ENCODE measurements at places on chromosomes 5 and 9.

- no peak for DNase-seq
These were observed 26.5 kb upstream of the CLPTM1L start for GRCh38 chr5:1371218-1371971.

GRCh38 chr9:113957351-113957750, 81.2 kb downstream of the ZNF618 start:
- no peak for DNase-seq

DNA sequence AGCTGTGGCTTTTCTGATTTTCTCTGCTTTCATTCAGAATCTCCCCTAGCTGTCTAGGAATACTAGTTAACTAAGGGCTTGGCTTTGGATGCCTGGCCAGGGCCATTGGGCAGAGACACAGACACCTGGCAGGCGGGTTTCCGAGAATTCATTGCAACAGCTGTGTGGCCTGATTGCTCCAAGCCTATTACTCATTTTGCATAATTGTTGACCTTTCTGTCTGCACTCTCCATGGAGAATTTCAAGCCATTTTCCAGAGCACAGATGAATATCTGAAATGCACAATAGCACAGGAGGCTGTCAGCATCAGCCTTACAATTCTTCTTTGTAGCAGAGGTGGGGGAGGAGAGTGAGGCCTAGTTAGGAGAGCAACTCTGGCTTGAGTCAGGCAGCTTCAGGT, 310.5 kb downstream of the DMAC1 start:
- no peak for DNase-seq

GRCh38 chr5:158423623-158424200, 564.8 kb upstream of the CLINT1 start:
- no peak for DNase-seq

DNA sequence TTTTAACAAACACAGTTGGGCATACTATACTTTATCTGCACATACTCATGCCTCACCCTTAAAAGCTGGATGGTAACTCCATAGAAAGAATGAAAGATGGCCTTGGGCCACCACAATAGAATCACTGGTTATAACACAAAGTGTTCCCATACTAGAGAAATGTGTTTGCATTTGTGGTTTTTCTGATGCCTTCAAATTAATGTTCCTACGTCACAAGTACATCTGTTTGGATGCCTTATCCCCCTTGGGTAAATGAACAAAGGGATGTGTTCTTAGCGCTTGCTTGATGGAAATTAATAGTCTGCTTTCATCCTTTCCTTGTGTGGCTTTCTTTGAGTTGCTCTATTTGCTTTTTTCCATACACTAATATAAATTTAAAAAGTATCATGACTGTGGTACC, 291.1 kb upstream of the PDE4D start:
- DNase-seq, result no peak

GRCh38 chr5:61689153-61689846, 357.2 kb downstream of the ZSWIM6 start:
- no peak for DNase-seq

GRCh38 chr5:90941002-90941720, 382.6 kb downstream of the ADGRV1 start:
- DNase-seq, result no peak
